ENCODE measurements at places on chromosomes 2 and 18. TPM values are rescaled to one million over a fixed set of nuclear protein-coding genes. Genes with fewer than 3 reads are reported as not detected.

Gene RGPD4
- 0.14 TPM for total RNA-seq

Gene ACTR3
- 495 TPM for total RNA-seq

DNA sequence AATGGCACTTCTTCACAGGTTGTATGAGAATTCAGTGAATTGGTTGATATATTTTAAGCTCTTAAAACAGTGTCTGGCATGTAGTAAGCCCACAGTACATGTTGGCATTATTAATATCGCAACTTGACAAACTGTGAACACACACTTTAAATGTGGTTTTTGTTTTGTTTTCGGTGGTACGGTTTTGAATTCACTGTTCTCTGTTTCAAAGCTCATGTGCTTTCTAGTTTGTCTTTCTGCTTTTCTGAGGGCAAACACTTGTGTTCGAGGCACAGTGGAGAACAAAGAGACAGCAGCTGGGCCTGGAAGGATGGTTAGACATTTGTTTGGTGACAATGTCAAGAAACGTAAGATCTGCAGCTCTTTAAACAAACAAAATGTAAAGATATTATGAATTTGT, 276.5 kb upstream of the MC4R start:
- H3K27ac ChIP-seq, result no peak overlapping the region
- H3K4me3 ChIP-seq, result no peak overlapping the region
- no peaks in the 10 kb centered on the region for H3K36me3 ChIP-seq
- no peaks in the 10 kb centered on the region for H3K27me3 ChIP-seq

DNA sequence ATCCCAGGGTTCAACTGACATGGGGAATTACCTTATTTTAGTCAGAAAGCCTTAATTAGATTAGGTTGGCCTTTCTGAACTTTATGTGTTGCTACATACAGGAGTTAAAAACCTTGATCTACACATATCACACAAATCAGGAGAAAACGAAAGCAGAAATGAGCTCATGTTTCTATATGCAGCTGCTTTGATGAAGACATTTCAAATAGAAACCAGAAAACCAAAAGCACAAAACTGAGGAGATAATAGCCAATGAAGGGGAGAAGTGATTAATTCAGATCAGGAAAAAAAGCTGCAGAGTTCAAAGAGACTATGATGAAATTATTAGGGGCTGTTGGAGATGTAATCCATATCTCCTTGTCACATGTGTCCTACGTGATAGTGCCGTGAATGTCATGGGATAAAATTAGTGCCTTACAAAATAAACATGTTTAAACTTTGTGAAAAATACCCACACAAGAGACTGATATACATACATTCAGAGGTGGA, 255.0 kb downstream of the CAMKMT start:
- no peak overlapping the region for H3K27ac ChIP-seq
- H3K36me3 ChIP-seq, result no peaks in the 10 kb centered on the region
- peaks cover 13% of the 10 kb centered on the region for H3K4me1 ChIP-seq
- DNase-seq, result no peak

DNA sequence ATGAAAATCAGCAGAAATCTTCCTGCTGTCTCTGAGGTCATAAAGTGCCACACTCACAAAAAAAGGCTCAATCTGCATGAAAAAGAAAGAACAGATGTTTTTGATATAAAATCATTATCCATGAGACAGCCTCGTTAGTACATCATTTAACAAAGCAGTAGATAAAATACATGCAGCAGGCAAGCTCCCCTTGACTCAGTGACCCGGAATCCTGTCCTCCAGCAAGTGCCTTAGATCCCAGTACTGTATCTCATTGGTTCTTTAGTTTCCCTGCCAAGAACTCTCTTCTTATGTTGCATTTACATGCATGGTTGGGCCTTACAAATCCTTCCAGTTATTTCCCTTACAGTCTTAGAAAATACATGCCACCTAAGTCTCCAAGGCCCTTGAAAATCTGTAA, 148.9 kb upstream of the CCDC195 start:
- peaks cover 7% of the 10 kb centered on the region for H3K4me1 ChIP-seq
- DNase-seq, result no peak
- no peak overlapping the region for H3K4me3 ChIP-seq
- no peaks in the 10 kb centered on the region for H3K27me3 ChIP-seq

GRCh38 chr2:158717366-158718195, 77.5 kb upstream of the DAPL1 start:
- no peak overlapping the region for H3K4me3 ChIP-seq
- peaks cover 13% of the 10 kb centered on the region for H3K27me3 ChIP-seq
- no peaks in the 10 kb centered on the region for H3K4me1 ChIP-seq
- H3K27ac ChIP-seq, result no peak overlapping the region
- H3K36me3 ChIP-seq, result peaks cover 1% of the 10 kb centered on the region
- no peak for DNase-seq

Gene MARCHF7
- total RNA-seq, result 78.3 TPM
